Vagina (tissue), 2 donors: ENCODE measurements at places on chromosomes 16 and 17.

DNA sequence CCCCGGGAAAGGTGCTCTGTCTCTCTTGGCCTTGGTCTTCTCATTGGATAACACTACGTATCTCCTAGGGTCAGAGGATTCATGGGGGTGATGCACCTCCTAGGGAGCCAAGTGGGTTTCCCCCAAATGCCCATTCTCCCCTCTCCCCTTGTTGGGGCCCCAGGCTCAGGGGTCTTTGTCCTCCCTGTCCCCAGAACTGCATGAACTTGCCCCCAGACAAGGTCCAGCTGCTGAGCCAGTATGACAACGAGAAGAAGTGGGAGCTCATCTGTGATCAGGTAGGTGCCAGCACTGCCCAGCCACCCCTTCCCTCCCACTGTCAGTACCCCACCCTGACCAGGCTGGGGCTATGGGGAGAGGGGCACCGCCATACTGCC lies 8.7 kb downstream of the FMNL1 start:
- DNase-seq = no peak

- no peak for DNase-seq
Observed at GRCh38 chr17:31596382-31597323, 205.2 kb downstream of the RAB11FIP4 start.

DNA sequence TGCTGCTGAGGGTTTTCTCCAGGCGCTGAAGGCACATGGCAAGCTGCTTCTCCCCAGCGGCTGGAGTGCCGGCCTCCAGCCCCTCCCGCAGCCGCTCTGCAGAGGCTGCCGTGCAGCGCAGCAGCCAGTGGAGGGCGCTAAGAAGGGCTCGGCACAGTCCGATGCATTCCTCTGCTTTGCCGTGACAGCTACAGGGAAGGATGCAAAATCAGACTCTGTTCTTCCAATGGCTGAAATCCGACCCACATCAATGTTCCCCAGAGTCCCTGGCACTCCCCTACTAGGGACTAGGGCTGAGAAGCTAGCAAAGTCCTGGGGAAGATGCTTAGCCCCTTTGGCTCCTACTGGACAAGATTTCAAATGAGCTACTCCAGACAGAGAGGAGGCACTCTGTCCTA lies 19.0 kb downstream of the MED24 start:
- no peak for DNase-seq

DNA sequence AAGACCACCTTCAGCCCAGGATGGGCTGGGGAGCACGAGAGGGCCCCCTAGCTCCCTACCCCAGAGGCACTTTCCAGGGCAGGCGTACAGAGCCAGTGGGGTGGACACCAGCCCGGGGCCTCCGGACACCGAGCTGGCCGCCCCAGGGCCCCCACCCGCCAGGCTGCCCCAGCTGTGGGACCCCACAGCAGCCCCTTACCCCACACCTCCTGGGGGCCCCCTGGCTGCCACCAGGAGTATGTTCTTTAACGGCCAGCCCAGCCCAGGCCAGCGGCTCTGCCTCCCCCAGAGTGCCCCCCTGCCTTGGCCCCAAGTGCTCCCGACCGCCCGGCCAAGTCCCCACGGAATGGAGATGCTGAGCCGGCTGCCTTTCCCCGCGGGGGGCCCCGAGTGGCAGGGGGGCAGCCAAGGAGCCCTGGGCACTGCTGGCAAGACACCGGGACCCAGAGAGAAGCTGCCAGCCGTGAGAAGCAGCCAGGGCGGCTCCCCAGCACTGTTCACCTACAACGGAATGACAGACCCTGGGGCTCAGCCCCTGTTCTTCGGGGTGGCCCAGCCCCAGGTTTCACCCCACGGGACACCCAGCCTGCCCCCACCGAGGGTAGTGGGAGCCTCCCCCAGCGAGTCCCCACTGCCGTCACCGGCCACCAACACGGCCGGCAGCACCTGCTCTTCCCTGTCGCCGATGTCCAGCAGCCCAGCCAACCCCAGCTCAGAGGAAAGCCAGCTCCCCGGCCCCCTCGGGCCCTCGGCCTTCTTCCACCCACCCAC lies 24.3 kb upstream of the ZFPM1 start:
- DNase-seq = no peak
